ENCODE measurements at places on chromosomes 1 and 21.

DNA sequence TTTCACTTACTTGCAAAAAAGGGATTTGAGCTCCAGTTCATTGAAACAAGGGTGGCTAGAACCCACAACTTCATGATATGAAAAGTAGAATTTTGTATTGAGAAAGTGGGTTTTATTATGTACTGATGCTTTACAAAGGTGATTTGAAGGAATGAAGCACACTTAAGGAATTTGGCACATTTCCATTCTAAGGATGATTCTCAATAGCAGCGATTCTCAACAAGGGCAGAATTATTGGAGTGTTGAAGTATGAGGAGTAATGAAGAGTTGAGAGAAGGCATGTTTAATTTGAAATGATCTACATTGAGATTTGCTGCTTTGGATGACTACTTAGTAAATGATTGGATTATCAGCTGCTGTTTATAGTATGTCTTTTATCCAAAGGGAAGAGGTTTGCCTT is 54.7 kb downstream of the FNBP1L start:
- no peak for DNase-seq

DNA sequence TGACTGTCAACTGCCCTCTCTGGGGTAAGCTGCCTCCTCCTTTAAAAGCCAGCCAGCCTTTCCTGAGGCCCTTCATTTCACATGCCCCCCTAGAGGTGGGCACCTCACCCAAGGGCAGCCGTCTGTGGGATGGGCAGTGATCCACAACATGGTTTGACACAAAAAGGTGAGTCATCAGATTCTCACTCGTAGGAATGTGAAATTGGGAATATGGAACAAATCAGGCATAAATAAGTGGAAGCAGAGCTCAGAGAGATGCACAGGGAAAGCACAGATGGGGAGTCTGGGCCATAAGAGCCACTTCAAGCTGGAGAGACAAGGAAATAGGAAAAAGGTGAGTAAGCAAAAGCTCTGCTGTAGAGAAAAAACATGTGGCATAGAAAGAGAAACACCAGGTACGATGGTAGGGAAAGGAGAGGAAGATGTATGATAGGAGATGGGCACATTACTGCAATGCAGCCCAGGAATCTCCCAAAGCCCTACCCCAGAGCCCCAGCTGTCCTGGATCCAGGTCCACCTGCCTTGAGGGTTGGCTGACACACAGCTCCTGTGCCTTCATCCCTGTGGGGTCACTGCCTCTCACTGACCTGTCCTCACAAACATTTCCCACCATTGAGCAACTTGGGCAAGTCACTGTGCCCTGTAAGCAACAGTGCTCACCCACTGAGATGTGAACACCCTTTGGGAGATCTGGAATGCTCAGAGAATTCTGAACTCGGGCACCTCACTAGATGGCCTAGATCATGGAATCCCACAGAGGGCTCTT is 86.6 kb downstream of the ASTN1 start:
- DNase-seq: no peak

DNA sequence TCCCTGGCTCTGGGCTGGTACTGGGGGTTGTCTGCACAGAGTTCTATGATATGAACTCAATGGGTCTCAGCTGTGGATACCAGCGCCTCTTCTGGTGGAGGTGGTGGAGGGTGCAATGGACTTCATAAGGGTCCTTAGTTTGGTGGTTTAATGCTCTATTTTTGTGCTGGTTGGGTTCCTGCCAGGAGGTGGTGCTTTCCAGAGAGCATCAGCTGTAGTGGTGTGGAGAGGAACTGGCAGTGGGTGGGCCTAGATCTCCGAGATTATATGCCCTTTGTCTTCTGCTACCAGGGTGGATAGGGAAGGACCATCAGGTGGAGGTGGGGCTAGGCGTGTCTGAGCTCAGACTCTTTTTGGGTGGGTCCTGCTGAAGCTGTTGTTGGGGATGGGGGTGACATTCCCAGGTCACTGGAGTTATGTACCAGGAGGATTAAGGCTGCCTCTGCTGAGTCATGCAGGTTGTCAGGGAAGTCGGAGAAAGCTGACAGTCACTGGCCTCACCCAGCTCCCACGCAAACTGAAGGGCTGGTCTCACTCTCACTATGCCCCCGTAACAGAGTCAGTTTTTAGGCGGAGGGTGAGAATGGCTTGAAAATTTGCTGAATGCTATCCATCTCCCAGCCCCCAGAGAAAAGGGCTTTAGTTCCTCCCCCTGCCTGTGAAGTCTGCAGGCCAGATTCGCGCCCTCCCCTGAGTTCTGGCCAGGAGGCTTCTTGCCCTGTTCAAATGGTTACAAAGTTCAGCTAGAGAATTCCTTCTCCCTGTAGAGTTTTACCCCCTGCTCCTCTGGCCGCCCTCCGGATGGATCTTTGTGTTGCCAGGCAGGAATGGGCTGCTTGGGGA is 902.9 kb downstream of the LTN1 start:
- DNase-seq: no peak

GRCh38 chr1:226325178-226325577 is 16.2 kb upstream of the LIN9 start:
- DNase-seq: peak; percentile 26

DNA sequence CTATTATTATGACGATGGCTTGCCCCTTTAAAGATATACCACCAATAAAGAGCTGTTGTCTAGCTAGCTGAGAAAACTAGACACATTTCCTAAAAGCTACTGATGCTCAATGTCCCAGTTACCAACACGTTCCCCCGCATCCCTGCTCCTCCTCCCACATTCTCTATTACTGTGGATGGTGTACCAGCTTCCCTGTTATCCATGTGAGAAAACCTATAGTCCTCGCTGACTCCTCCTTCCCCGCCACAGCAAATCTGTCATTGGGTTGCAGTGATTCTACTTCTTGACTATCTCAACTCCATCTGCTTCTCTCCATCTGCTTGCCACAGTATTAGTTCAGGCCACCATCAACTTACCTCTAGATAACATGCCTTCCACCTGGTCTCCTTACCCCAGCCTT is 337.5 kb downstream of the KCNH1 start:
- DNase-seq: no peak

- no peak for DNase-seq
Observed at GRCh38 chr1:183319051-183319450, 99.1 kb downstream of the NMNAT2 start.

DNA sequence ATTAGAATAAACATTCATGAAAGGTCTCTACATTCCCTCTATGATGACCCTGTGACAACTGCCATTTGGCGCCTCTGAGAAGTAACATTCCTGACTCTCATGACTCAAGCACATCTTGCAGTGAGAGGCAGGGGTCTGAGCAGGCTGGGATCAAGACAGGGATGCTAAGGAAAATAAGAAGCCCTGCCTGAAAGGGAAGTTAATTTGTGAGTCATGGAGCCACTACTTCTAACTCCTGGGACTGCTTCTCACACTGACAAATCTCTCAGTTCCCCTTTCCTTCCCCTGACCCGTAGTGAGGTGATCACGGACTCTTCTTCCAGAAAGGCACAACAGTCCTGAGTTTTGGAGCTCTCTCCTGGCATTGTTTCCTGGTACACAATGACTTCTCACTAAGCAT is 231.9 kb downstream of the TNR start:
- DNase-seq: no peak

DNA sequence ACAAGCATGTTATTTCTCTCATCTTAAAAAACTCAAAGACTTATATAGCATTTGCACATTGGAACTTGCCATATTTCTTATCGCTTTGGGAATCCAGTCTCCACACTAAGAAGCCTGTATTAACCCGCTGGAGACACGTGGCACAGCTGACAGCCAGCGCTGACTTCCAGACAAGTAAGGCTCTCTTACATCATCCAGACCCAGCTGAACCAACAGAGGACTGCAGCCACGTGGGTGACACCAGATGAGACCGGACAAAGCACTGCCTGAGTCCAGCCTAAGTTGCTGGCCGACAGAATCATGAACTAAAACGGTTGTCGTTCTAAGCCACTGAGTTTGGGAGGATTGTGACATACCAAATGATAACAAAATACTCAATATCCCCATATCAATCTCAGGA is 6.3 kb upstream of the CD247 start:
- DNase-seq: no peak

DNA sequence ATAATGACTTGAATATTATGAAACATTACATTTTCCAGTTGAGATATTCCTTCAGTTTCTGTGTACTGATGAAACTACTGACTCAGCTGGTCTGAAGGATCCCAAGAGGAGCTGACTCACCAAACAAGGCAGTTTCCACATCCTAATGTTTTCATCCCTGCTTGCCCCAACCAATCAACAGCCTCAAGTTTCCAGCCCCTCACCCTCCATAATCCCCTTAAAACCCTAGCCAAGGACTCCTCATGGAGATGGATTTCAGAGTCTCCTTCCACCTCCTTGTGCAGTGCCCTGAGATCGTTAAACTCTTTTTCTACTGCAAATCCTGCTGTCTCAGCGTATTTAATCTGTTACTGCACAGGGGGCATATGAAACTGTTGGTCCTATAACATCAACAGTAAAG is 83.1 kb upstream of the HAO2 start:
- DNase-seq: peak; percentile 8

DNA sequence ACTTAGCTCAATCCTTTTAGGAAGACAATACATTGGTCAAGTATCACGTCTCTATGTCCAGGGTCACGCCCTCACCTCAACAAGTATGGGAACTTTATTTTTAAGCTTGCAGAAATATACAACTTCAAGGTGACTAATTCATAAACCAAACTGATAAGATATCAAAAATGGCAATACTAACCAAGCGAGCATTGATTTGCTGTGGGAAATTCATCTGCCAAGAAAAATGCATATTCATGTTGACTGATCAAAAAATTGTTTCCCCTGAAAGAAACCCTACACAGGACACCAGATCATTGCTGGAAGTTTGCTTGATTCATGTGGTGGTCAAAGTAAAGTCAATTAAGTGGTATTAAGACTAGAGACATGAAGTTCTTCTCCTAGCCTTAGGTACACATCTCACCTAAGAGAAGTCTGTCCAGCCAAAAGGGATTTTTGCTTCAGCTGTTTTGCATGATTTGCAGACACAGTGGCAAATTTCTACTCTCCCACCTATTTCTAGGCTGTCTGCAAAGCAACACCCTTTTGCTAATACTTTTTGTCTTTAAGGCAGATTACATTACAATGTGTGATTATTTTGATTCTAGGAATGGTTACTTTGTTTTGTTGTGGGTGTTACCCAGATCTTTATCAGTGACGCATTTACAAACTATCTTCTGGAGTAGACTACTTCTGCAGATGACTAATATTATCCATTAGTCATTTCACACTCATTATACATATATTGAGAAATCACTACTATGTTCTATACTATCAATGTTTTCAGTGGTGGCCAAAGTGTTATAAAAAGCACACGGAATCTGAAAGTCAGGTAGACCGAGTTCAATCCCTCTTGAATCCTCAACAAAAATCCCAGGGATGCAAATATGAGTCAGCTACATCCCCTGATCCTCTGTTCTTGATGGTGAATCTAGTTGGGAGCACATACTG is 12.4 kb downstream of the SAMSN1 start:
- peak; percentile 17 for DNase-seq

- DNase-seq: peak; percentile 87
Observed at GRCh38 chr1:38123356-38124135, 77.0 kb upstream of the POU3F1 start.

GRCh38 chr1:110340207-110340468 is 961 bp downstream of the RBM15 start:
- DNase-seq: no peak

GRCh38 chr1:40703316-40703715 is 11.8 kb downstream of the NFYC start:
- peak; percentile 65 for DNase-seq

DNA sequence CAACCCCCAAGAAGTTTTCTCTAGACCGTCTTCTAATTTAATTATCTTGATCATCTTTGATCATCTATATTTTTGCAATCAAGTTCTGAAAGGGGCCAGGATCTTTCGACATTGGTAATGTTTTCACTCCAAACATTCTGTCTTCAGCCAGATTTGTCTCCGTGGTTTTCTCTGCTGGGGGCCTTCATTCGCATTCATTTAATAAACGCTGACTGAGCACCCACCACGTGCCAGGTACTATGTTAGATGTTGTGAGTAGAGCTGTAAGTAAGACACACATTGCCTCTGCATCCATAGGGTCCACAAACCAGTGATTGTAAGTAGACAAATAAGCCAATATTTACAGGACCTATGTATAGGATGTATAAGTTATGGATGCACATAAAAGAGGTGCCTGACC is 134.5 kb upstream of the MROH9 start:
- no peak for DNase-seq

DNA sequence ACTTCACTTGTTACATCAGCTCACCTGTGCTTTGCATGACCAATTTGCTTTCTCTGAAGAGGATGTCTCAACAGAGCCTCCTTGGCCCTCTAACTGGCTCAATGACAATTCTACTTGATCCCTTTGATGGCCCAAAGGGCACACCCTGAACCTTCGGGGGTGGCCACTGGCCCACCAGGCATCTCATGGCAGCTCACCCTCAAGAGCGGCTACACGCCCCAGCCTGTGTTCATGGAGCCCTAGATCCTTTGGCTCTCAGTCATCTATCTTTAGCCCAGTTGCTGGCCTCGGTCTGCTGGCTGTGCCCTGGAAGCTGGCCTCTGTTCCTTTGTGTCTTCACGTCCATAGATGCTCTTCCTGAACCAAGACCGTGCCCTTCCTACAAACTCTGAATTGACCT is 476.7 kb downstream of the NPHP4 start:
- no peak for DNase-seq

DNA sequence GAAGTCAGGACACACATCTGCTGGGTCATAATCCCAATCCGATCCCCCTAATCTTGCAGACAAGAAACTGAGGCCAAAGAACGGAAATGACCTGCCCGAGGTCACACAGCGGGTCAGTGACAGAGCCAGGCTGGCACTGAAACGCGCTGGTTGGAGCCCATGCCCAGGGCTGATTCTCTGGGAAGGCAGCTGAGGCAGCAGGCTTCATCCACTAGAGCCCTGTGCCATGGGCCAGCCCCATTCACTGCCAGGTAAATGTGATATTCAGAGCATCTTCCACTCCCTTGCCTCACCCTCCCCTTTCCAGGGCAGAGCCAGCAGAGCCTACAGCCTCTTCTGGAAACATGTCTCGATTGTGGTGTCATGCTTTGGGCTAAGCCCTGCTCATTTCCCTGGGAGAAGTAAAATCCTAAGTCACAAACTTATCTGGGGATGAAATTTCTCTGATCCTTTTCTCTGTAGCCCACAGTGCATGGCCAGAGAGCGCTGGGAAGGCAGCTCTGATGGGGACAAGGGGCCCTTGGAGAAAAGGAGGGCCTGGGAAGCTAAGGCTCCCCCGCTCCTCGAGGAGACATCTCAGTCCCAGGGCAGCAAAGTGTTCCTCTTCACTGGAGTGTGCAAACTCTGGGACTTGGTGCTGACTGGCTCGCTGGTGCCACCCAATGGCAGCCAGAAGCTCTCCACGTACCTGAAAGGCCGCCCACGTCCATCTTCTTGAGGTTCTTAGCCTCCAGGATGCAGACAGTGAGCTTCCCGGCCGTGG is 110.4 kb downstream of the SYT2 start:
- peak; percentile 63 for DNase-seq

- DNase-seq: no peak
Observed at GRCh38 chr1:179767177-179767581, 24.1 kb downstream of the FAM163A start.
